ENCODE measurements at places on chromosomes 7 and 10. TPM values are rescaled to one million over a fixed set of nuclear protein-coding genes. Genes with fewer than 3 reads are reported as not detected.
A peak's percentile ranks its signal among the peaks of the same experiment; 100 is the strongest.

Gene CPN1
- total RNA-seq, result not detected

Gene CTTNBP2
- total RNA-seq, result 1.5 TPM

Gene SFTPA1
- total RNA-seq, result 0.77 TPM

Gene DKK1
- not detected for total RNA-seq

Gene TMEM176A
- total RNA-seq, result 170 TPM

Gene OR13A1
- not detected for total RNA-seq

Gene NOLC1
- total RNA-seq, result 34.5 TPM

Gene COL13A1
- 1.0 TPM for total RNA-seq

DNA sequence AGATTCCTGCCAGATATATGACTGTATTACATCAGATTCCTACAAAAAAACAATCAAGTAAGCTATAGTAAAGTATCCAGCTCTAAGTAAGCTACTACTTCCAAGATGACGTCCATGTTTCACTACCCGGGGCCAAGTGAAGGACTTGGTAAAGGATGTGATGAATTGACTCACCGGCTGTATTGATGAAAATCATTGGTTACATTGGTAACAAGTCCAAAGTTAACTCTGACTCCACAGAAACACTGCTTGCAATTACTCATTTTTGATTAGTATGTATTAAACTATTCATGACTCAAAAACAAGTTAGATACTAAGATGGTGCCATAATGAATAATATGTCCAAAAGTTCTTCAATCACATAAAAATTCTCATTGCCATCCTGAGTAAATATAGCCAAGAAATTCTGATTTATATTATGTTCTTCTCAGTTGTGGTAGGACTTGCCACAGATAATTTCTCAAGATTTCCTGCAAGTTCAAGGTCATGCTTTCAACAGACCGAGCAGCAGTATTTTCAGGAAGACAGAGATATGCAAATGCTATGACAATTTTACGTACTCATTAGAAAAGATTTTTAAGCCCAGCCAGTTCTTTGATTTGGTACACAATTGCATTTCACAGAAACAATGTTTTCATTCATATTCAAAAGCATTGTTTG is 12.6 kb upstream of the DNAJC1 start:
- DNase-seq, result no peak

- DNase-seq, result no peak
These were observed 11.6 kb downstream of the RPS24 start for GRCh38 chr10:78045237-78045636.

DNA sequence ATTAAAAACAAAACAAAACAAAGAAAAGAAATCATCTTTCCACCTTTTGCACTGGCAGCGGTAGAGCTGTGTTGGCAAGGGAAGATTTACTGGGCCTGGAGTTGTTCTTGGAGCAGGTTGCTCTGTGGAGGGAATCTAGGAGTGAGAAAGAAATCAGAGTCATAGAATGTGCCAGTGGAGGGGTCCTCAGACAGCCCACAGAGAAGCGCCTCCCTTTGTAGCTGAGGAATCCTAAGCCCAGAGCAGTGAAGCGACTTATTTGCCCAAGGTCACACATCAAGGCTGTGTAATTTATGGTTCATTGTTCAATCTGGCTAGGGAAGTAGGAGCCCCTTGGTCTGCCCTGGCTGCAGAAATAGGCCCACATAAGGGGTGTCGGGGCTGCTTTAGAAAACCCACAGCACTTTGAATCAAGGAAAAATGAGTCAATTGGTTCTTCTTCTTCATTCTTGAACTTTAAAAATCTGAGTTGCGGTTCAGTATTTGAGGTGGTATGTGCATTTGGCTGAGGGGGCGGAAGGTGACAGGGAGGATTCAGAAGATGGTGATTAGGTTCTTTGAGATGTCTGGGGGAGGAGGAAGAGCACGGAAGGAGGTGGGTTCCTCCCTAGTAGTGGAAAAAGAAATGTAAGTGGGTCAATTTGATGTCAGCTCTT is 253.7 kb downstream of the PTEN start:
- DNase-seq, result no peak

- no peak for DNase-seq
These were observed 69.9 kb upstream of the LRRC4 start for GRCh38 chr7:128100949-128101713.

DNA sequence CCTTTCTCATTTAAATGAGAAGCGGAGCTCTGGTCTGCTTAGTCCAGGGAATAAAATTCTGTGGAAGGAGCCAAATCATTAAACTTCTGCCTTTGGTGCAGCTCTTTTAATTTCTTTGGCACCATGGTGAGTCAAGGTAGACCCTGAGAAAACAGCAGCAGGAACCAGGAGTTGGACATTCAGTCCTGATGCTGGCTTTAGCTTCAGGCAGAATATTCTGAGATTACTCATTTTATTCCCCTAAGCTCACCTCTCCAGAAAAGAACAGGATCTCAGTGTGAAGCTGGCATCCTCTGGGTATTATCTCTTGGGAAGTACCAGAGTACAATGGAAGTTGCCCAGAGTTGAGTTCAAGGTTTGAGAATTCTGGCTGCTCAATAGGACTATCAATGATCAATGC is 211.6 kb upstream of the NRP1 start:
- no peak for DNase-seq

- DNase-seq, result no peak
These were observed 581.4 kb downstream of the TNS3 start for GRCh38 chr7:47000561-47000960.

DNA sequence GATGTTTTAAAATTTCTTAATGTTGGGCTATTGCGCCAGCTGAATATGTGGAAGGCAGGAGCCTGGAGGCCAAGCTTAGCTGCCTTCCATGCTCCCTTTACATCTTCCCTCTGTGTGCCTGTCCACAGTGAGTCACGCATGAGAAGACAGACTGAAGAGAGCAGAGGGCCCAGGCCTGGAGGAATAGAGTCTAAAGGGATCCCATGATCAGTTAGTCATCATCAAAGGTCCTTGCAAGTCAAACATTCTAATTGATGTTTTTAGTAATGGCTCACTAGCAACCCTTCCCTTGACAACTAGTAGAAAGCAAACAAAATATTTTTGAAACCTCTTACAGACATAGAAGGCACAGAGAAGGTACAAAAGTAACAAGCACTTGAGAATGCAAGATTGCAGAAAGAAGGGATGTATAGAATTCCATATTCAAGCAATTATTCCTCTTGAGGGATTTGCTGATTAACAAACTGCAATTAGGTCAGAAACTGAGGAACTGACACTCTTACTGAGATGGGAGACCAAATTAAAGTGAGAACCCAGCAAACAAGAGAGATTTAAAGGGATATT is 30.7 kb upstream of the APBB1IP start:
- DNase-seq, result no peak

DNA sequence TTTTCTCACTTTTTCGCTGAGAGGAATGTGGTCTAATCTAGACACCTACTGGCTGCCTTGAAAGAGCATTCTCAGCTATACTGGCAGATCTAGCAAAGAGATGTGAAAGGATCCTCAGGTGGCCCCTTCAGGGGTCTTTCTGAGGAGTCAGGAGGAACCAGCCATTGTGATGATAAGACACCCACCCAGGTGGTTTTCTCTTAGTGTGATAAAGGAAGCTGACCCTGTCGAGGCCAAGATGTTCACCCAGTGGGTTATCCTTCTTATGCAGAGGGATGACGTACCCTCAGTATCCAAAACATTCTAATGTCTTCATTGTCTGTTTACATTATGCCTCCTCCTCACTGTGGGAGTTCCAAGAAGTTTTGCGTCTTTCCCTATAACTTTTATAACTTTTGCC is 98.3 kb upstream of the LRGUK start:
- no peak for DNase-seq

GRCh38 chr7:103142494-103142893 is 6.4 kb downstream of the NAPEPLD start:
- no peak for DNase-seq

DNA sequence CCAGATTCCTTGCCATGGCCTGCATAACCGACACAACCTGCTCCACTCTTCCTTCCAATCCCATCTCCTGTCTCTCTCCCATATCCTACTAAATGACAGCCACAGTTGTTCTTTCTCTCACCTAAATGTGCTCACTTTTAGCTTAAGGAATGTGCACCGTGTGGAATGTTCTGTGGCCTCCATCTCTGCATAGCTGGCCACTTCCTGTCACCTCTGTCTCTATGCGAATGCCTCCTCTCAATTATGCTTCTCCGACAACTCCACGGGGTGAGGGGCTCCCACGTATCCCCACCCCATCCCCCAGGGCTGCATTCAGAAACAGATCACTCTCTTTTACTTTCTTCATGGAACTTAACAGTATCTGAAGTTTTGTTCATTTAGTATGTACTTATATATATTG is 110.7 kb downstream of the RAB18 start:
- no peak for DNase-seq

DNA sequence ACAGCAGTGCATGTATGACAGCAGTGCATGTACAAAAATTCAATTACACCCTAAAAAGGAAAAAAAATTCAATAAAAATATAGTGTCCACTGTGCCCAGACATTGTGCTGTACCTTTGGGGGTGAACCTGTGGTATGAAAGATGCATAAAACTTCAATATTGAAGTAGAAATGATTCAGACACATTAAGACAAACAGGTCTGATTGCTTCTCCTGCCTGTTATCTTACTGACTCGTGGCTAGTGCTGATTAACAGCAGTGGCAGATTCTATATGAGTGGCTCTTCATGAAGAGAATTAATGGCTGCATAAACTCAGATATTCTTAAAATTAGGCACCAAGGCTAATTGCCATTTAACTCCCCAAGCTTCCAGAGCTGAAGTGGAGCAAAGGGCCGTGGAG is 37.9 kb downstream of the GATA3 start:
- no peak for DNase-seq

GRCh38 chr7:130276796-130277762 is 10.4 kb downstream of the CPA2 start:
- no peak for DNase-seq

DNA sequence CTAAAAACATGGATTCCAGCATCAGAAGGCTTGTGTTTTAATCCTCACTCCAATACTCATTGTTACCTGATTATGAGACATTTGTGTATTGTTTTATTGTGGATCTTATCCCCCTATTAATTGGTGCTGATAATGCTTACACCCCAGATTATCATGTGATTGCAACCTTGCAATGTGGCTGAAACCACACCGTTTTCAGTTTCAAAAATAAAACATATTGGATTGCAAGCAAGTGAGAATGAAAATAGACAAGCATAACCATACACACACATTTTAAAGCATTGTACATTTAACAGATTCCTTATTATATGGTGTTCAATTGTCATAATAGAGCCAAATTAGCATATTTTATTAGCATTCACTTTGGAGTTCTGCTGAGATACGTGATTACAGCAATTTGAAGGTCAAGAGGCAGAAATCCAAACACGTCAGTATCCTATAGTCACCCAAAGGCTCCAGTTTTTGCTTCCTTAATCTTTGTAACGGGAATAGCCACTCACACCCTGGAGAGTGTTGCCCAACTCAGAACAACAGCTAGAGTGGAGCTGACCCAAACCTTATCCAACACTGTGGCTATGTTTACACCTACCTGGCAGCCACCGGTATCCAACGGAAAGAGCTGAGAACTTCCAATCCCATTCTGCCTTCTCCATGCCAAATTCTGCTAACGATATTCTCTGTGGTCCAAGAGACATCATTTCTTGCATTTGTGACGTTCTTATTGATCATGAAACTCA is 317.1 kb upstream of the KLF6 start:
- DNase-seq, result no peak

DNA sequence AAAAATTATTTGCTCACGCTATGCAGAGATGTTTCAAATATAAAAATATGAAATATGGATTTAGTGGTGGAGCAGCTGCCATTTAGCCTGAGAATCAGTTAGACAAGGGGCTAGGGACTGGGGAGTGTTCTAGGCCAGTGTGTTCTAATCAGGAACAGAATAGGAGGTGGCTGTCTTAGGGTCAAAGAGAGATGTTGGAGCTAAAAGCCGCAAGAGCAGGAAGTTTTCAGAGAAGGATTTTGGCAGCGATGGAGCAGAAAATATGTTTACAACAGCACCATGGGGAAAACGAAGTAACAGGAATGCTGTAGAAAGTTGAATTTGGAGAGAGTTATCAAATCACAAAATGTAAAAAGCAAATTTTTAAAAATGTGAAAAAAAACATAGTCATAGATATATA is 314.0 kb upstream of the SEMA3A start:
- no peak for DNase-seq

GRCh38 chr7:151744656-151745638 is 132.0 kb downstream of the PRKAG2 start:
- DNase-seq, result peak; percentile 83

GRCh38 chr7:12229046-12229445 is 18.0 kb downstream of the TMEM106B start:
- no peak for DNase-seq

Data from colonic mucosa (tissue), 4 donors.